Fibroblast of skin of scalp (primary cell): ENCODE measurements at places on chromosomes 5 and 9.
A peak's percentile ranks its signal among the peaks of the same experiment; 100 is the strongest.

DNA sequence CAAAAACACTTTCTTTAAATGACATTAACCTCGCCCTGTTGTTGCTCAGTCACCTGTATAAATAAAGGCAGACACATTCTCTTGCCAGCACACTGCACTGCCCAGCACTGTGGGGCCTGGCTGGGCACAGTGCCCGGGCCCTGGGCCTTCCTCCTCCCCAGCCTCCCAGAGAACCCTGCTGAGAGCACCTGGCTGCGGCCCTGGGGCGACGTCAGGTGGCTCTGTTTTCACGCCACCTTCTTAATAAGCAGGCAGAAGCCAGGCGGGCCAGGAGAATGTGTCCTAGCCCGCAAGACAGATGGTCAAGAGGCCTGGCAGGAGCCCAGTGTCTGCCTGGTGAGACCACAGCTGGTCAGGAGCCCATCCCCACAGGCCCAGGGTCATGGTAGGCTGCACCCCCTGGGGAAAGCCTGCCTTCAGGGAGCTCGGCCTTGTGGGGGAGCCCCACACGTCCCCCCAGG lies 8.2 kb upstream of the AGPAT2 start:
- no peak for DNase-seq

- DNase-seq: peak; percentile 91
Observed at GRCh38 chr5:36573438-36573837, 33.0 kb upstream of the SLC1A3 start.

DNA sequence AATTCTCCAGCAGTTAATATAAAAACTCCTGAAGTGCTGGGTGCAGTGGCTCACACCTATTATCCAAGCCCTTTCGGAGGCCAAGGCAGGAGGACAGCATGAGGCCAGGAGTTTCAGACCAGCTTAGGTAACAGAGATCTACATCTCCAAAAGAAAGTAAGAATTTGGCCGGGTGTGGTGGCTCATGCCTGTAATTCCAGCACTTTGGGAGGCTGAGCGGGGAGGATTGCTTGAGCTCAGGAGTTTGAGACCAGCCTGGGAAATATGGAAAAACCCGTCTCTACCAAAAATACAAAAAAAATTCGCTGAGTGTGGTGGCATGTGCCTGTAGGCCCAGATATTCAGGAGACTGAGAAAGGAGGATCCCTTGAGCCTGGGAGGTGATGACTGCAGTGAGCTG lies 6.7 kb upstream of the GPBP1 start:
- no peak for DNase-seq

DNA sequence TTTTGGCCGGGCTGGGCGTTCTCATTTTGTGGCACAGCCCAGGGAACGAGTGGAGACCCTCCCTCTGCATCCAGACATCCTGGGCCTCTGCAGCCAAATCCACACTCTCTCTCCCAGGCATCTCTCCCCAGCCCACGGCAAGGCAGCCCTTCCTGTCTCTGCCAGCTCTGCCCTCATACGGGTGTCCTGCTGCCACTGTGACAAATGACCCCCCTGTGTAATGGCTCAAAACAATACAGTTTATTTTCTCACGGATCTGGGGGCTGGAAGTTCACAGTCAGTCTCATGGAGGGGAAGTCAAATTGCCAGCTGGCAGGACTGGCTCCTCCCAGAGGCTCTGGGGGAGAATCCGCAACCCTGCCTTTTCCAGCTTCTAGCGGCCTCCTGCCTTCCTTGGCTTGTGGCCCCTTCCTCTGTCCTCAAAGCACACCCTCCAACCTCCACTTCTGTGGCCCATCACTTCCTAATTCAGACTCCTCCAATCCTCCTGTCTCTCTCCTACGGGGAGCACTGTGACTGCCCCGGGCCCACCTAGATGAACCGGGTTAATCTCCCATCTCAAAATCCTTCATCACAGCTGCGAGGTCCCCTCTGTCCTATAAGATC lies 70.2 kb upstream of the COL5A1 start:
- no peak for DNase-seq

DNA sequence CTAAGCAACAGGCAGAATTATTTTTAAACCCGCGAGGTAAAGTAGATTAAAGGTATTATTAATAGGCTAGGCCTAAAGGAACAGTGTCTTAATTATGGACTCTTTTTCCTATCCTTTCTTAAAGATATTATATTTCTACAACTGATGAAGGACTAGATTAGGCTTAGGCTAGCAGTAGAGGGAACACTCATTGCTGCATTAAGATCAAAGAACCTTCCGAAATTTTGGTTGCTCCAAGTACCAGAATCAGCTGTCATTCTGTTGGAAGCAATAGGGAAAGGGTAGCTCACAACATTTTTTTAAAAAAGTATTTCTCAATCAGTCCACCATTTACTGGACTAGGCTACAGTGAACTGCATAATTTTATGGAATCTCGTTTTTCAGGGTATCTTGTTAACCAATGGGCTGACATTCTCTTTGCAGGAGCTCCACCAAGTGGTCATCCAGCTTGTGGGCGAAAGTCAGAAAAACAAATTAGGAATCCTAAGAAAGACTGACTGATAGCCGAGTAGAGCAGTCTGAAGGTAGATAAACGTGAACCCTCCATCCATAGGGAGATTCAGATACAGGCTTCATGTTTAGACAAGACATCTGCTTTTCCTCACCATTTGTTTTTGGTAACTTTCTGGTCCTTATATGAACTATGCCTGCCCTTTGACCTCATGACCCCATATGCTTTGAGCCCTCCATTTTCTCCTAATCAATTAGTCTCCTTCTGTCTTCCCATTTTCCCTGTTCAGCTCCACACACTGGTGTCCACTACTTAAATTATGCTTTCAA lies 103.6 kb upstream of the CHD1 start:
- DNase-seq: peak; percentile 75

GRCh38 chr5:134504629-134505300 lies 20.7 kb upstream of the JADE2 start:
- DNase-seq: no peak

- DNase-seq: no peak
Observed at GRCh38 chr5:23457780-23458179, 49.6 kb upstream of the PRDM9 start.

DNA sequence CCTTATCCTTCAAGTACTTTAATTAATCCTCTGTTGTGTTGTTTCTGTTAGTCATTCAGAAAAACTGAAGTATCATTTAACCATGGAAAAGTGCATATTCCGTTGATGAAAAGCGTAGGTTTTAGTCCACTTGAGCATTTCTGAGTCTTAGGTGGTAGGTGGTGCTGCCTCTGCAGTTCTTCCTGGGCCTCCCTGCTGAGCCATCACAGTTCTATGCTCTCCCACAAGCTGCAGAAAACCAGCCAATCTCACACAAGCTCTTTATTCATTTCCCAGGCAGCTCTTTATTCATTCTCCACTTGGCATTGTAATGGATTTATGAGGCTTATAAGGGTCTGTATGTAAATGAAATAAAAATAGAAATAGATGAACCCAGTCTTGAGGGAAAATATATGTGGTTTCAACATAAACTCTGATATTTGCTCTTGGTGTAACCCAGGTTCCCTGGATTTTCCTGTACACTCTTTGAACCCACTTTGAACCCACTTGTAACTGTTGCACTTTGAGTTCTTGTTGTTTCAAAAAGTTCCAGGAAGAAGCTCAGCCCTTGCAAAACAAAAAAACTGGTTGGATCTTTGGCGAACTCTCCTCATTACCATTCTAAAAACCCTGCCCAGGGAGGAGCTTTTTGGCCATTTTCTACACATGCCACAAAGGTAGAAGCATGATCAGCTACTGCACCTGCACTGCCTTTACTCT lies 56.0 kb downstream of the ZNF510 start:
- DNase-seq: no peak

GRCh38 chr5:3060283-3060682 lies 308.8 kb upstream of the IRX2 start:
- no peak for DNase-seq

- DNase-seq: peak; percentile 67
Observed at GRCh38 chr9:6055216-6055615, 39.8 kb upstream of the RANBP6 start.

GRCh38 chr9:94922098-94922607 lies 195.7 kb downstream of the AOPEP start:
- peak; percentile 98 for DNase-seq

- peak; percentile 13 for DNase-seq
Observed at GRCh38 chr9:94150890-94151650, 66.8 kb downstream of the PTPDC1 start.

- DNase-seq: no peak
Observed at GRCh38 chr5:35035271-35035670, 12.5 kb downstream of the AGXT2 start.

- DNase-seq: no peak
Observed at GRCh38 chr9:133367778-133368177, 8.1 kb downstream of the SURF4 start.

DNA sequence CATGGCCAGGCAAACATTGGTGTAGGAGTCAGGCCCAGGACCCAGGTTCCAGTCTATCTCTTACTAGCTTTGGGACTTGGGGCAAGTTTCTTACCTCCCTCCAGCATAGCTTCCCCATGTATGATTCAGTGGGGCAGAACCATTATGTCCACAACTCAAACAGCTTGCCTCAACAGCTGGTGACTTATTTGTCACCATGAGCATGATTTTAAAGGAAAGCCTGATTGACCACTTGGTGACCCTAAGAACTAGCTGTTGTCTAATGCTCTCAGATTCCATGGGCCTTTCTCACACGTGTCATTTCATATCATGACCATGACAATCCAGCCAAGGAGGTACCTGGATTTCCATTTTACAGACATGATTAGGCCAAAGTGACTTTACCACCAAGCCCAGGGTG lies 126.4 kb downstream of the TTLL11 start:
- DNase-seq: no peak

GRCh38 chr9:13411791-13412190 lies 132.3 kb upstream of the MPDZ start:
- no peak for DNase-seq

DNA sequence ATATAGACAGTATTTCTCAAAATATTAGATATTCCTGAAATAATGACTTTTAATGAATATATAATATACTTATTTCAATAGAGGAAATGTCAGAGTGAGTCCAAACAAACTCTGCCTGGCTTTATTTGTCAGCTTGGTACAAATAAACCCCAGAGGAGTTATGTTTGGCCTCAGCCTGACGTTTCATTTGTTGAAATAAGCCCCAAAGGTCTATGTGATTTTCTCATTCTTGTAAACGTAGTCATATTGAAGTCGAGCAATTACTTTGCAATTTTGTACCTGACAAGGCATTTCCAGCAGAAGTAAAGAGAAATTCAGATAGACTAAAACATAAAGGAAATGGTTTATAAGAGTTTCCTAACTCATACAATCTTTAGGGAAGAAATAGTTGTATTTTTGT lies 57.9 kb downstream of the MCCC2 start:
- no peak for DNase-seq

DNA sequence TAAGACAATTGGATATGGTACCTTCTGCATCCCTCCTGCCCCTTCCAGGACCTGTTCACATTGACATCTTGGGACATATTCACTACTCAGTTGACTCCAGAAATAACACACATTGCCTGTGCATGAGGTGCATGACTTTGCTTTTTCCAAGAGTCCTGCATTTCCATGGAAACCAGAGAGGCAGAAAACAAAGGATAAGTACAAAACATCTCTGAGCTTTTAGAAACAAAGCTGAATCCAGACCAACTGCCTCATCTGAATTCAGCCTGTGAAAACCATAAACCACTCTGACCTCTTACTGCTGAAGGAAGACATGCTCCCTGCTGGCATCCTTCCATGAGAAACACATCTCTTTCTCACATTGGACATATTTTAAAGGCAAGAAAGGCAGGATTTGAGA lies 695.1 kb downstream of the TAF11L14 start:
- peak; percentile 8 for DNase-seq

DNA sequence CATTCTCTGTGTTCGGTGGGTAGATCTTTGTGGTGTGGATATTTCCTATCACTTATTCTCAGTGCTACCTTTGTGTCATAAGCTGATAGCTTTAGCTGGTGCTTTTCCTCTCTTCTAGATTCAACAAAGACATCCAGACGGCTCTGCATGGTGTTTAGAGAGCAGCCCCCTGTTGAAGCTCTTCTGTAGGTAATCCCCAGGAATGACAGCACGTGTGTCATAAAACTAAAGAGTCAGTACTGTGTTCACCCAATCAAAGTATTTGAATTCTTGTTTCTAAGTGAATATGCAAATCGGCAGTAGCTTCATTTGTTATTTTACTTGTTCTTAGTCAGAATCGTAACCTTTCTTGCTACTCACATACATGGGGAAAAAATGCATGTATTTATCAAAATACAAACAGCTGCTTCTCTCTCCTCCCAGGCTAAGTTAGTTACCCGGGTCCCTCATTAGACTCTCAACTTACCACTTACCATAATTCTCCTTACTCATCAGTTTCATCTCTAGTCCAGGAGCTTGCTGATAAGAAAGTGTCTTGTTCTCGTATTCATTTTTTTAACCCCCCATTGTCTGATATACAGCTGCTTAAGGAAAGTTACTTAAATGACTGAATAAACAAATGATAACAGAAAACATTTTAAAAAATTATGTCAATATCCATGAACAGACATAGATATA lies 1696.0 kb upstream of the WWC1 start:
- no peak for DNase-seq

DNA sequence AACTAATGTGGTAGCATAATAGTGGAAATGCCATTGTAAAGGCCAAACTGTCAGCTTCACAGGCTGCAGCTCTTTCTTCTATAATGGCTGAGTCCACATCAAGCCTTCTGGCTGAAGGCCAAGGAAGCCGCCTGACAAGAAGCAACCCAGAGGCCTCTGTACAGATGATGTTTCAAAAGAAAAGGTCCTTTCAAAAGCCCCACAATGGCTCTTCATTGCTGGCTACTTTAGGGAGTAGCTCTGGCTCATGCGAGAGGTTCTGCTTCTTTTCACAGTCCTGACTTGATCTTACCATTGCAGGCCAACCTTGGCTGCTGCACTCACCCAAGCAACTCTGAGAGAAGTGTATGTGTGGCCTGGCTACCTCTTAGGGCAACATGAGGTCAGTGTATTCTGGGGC lies 54.5 kb upstream of the EQTN start:
- no peak for DNase-seq

DNA sequence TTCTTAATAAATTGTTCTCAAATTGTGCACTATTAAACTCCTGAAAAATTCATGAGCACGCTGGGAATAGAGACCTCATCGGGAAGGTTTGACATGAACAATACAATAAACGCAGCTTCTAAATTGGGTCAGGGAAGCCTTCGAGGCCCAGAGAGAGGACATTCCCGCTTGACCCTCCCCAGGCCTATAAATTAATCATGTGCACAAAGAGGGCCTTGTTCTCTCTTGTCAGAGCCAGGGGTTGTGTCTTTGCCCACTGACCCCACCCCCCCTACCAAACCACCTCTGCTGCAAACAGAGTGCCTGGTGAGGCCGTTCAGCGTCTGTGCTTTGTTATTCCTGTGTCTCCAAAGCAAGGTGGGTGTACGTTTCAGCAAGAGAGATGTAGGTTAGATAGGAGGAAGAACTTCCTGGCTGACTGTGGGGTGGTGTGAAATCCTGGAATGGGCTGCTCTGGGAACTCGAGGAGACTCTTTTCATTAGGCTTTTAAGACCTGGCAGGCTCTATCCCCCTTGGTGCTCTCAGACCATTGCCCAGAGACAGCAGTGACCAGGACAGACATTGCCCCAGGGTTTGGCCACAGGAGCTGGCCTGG lies 18.2 kb upstream of the DAB2IP start:
- no peak for DNase-seq
